ENCODE measurements at places on chromosomes 4 and X.

DNA sequence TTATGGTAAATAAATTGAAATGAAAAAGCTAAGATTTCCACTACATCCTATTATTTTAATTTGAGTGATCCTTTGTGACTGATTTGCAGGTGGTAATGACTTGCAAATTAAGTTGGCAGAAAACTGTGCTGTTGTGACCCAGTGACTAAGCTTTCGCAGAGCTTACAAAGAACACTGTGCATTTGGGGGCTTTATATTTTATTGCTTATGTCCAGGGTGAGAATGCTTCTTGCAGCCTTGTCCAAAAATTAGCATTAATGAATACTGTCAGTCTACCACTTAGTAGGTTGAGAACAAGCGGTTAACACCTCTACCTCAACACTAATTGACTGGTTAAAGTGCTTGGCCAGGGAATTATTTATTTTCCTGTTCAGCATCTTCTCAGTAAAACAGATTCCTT, 991.3 kb upstream of the DIAPH2 start:
- DNase-seq, result no peak

- no peak for DNase-seq
These were observed 170.5 kb downstream of the CDS1 start for GRCh38 chr4:84753321-84753972.

DNA sequence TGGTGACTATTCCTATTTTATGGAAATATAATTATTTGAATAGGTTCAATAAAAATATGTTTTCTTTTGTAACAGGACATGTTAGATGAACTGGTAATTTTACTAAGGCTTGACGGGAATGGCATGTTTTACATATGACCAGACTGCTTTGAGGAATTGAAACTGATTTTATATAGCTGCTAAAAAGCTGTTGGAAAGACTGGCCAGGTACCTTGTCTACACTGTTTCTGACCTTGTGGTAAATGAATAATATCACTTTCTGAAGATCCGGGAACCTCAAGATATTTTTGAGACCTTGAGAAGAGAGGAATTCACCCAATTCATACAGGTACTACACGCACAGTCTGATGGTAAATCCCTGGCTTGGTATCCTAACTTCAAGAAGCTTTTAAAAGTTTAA, 42.1 kb upstream of the USP46 start:
- DNase-seq, result no peak

DNA sequence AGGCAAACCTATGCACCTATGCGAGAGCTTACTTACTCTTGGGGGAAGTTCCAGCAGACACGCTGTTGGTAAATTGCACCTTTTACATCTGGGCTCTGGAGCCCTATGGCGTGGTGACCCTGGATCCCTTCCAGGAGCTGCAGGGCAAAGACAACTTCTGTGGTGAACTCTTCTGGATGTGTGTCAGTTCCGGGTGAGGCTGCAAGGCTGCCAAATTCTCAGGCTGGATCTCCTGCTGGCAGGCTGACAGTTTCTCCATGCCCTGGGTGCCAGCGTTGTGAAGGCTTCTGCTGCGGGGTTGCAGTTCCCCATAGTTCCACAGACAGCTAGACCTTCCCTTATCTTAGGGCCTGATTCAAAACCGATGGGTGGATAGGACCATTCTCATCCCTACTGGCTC, 37.9 kb downstream of the RAP2C start:
- no peak for DNase-seq

GRCh38 chrX:13266641-13267345, 53.1 kb downstream of the ATXN3L start:
- DNase-seq, result no peak

DNA sequence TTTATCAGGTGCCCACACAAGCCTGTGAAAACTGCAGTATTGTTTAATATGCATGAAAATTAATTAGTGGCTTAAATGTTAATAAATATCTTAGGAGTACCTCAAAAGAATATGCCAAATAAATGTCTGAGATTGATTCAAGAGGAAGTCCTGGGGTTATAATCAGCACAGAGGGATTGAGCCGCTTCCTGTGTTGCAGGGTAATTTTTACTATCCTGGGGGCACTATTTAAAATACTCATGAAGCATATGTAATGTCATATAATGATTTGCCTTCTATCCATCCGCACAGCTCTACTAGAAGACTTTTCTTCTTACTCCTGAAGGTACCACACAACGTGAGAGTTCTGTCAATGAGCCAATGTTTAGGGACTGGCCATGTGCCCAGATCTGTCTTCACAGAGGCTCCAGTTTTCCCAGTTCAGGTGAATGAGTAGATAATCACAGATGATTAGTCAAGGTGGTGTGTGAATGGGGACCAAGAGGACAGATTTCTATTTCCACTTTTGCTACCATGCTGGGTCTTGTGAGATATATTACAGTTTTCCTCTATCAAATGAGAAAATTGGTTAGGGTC, 233.3 kb downstream of the USP46 start:
- DNase-seq, result no peak

GRCh38 chrX:24364326-24364725, 3.9 kb downstream of the SUPT20HL1 start:
- no peak for DNase-seq

DNA sequence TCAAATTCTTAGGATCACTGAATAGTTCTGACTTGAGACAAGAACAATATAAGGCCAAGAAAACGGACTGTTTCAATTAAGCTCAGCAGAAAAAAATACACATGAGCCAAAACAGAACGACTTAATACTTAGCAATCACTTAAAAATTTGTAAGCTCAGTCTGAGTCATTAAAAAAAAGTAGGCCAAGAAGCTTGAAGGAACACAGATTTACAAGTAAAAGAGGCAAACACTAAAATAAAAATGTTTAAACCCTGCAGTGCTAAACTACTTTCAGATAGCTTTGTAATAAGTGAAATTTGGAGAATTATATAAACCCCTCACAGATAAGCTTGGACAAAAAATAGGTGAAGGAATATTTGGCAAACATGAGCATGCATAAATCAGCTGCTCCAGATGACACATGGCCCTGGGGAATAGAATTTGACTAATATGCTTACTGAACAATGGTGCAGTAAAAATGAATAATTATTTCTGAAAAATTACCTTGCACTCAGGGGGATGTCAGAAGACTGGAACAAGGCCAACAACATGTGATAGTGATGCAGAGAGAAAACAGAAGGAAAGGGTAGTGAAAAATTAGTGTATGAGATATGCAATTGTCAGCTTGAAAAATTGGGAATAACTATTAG, 49.6 kb downstream of the LNX1 start:
- DNase-seq, result no peak

GRCh38 chr4:72714482-72715279, 145.7 kb upstream of the ADAMTS3 start:
- no peak for DNase-seq

DNA sequence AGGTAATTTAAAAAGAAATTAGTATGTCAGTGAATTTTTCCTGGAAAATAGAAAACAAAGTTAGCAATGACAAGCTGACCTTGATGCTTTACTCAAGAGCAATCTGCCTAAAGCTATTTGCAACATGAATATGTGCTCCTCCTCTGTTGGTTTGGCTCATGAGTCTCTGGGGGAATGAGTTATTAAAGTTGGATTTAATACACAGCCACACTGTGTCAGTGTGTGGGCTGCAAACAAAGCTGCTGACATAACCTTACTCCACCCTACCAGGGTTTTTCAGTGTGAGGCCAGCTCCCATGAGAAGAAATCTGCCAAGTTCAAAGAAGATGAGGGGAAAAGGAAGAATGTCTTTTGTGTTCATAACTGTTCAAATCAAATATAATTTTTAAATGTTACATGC, 280.5 kb downstream of the TLL1 start:
- no peak for DNase-seq

- no peak for DNase-seq
These were observed 17.6 kb downstream of the ARMCX2 start for GRCh38 chrX:101642093-101642492.

DNA sequence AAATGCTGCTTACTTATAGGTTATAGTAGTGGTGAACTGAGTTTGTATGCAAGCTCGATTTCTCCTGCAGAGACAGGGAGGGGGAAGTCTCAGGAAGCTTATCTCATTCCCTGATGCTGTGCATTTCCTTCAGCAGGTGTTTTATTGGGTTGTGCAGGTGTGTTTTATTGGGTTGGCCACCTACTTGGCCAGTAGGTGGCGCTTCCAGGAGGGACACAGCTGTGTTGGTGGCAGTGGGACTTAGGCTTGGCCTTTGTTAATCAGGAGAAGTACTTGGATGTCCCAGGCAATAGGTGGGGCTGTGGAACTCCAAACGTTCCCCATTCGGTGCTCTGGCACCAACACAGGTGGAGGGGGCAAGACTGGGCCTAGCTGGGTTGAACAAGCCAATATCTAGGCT, 196.0 kb upstream of the DCAF8L1 start:
- no peak for DNase-seq

DNA sequence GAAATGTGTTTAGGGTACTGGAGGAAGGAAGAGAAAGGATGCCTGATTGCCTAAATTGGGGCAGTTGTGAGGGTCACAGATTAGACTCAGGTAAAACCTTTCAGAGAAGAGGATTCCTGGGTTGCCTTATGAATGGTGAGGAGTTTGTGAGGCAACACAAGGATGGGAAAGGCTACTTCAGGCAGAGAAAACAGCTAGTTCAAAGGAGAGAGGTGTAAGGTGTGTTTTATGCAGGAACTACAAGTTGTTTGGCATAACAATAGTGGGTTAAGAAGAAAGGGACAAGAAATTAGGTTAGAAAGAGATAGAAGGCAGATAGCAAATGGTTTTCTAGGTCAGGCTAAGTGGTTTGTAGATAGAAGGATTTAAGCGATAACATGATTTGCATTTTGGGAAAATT, 75.1 kb upstream of the PGRMC2 start:
- DNase-seq, result no peak

DNA sequence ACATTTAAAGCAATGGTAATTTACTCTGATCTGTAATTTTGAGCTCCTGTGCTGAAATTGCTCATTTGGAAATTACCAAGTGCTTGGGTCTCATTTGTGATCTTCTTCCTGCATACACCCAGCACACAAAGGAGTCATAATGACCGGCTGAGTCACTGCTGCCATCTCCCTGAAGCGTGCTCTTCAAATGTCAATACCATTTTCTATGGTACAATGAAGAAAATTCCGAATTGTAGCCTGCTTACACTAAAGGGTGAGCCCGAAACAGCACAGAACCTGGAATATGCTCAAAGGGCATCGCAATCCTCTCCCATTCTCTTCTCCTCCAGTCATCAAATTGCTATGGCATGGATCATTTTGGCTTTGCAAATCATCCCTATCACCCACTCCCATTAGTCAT, 140.5 kb downstream of the GRIA3 start:
- no peak for DNase-seq

GRCh38 chrX:120731386-120731785, 101.5 kb upstream of the C1GALT1C1 start:
- DNase-seq, result no peak

DNA sequence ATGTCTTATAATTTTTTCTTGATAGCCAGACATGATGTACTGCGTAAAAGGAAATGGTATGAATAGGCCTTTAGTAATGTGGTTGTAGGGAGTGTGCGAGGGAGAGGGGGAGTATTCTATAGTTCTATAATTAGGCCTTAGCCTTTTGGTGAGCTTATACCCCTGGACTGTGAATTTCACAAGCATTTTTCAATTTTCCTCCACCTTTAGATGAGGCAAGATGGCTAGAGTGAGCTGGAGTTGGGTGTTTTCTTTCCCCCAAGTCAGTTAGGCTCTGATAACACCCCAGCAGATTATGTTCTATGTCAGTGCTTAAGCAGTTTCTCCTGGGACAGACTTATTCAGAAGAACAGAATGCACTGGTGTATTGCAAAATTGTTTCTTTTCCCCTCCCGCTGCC, 210.2 kb upstream of the NPY2R start:
- no peak for DNase-seq

- DNase-seq, result no peak
These were observed 193.8 kb upstream of the BCOR start for GRCh38 chrX:40291553-40291952.

- DNase-seq, result no peak
These were observed 109.2 kb upstream of the FAT1 start for GRCh38 chr4:186832906-186833305.

DNA sequence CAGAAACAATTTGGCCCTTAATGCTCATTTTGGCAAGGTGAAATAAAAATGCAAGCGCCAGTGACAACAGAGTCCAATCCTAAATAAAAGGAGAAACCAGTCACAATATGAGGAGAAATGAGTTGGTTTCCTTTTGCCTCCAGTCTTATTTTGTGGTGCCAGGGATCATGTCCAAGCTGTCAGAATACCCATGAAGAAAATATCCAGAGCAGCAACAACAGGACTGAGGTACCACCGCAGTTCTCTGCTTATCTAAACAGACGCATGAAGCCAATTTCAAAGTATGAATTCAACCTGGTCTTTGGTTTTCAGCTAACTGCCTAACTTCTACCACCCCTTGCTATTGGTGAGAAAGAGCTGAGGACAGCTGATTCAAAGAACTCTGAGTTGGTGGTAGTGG, 199.9 kb upstream of the MAGEB2 start:
- DNase-seq, result no peak

GRCh38 chr4:183783306-183783705, 121.8 kb upstream of the STOX2 start:
- DNase-seq, result no peak

- no peak for DNase-seq
These were observed 32.1 kb downstream of the NBDY start for GRCh38 chrX:56761167-56761566.

DNA sequence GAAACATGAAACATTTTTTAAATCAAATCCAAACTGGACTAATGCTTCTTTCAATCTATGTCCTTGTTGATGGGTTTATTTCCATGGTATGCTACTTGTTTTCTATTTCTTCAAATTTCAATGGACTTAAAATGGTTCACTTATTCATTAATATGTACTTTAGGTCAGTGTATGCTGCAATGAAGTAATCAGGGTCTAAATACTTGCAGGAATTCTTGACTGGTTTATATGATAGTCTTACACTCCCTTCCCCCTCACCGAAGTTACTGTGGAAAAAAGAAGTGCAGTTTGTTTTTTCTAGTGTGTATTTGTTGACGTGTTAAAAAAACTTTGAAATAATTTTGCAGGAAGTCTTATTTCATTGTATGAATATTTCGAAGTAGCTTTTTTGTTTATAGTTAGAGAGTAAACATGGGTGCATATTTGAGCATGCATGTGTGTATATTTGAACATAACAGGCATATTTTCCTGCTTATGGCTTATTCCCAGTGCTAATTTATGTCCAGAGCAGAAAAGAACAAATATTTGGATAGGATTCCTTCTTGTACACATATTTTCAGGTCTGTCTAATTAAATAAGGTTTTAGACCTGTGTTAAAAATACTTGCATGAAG, 65.0 kb downstream of the LIMCH1 start:
- DNase-seq, result no peak

GRCh38 chr4:182346675-182347375, 103.6 kb downstream of the TENM3 start:
- no peak for DNase-seq

DNA sequence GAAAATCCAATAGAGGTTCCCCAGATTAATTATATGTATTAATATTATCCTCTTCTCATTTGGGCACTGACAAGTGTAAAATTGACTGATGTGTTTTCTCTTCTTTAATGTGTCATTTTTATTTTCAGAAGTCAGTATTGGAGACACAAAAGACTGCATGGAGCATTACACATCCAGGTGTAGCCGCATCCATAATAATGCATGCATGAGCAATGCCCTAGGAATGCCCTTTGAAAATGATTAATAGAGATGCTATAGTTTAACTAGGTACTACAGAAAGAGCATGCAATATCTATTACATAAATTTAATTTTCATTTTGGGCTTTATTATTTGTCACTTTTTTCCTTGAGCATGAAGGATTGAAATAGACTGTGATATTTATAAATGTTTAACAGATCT, 509.9 kb downstream of the SPOCK3 start:
- DNase-seq, result no peak

- DNase-seq, result no peak
These were observed 36.1 kb downstream of the PHOX2B start for GRCh38 chr4:41712425-41712824.
